HL-60 (cell line): ENCODE measurements at places on chromosomes 7 and 10.

DNA sequence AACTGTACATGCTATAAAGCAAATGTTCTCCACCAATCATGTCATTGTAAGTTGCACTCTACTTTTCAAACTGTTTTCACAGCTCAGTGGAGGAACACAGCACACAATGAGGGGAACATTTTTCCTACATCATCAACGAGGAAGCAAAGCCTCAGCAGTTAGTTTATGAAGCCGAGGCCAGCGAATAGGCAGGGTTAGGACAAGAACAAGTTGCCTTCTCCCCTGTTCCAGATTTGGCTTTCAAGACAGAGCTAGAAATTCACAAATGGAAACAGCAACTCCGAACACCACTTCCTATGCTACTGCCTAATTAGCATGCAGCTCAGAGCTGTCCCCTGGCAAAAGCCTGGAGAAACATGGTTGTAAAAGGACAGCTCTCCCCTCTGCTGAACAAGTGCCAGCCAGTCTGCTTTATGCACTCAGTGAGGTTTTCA, 19.8 kb downstream of the ITGB8 start:
- DNase-seq = no peak

GRCh38 chr10:84097787-84098353, 41.4 kb upstream of the GHITM start:
- DNase-seq = no peak

GRCh38 chr10:96266118-96266770, 5.1 kb downstream of the BLNK start:
- DNase-seq = no peak

DNA sequence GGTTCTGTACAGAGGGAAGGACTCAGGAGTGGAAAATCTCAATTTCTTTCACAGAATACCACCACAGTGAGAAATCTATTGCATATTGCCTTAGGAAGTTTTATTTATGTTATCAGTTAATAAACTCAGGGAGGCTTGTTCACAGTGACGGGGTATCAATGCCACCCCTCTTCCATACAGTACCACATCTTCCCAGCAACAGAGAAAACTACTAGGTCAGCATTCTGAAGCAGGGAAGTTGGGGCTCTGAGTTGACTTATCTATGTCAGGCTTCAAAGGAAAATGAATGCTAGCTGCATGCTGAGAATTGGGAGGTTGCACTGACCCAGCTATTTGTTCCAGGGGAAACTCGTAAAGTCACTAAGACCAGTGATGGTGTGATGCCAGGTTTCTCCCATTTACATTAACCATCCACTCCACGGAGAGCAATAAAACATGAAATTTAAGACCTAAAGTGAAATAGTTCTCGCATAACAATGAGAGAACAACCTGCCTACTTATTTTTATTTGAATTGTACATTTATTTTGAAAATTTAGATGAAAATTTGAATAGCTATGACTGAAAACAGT, 266.7 kb downstream of the RNLS start:
- DNase-seq = no peak

GRCh38 chr10:11446133-11446532, 165.3 kb downstream of the USP6NL start:
- DNase-seq = no peak

DNA sequence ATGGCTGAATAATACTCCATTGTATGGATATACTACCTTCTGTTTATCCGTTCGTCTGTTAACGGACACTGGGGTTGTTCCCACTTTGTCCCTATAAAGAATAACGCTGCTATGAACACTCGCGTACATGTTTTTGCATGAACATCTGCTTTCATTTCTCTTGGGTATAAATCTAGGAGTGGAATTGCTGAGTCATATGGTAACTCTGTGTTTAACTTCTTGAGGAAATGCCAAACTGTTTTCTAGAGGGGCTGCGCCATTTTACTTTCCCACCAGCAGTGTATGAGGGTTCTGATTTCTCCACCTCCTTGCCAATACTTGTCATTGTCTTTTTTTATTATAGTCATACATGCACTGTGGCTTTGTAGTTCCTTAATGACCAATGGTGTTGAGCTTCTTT, 20.6 kb upstream of the RASSF4 start:
- no peak for DNase-seq

DNA sequence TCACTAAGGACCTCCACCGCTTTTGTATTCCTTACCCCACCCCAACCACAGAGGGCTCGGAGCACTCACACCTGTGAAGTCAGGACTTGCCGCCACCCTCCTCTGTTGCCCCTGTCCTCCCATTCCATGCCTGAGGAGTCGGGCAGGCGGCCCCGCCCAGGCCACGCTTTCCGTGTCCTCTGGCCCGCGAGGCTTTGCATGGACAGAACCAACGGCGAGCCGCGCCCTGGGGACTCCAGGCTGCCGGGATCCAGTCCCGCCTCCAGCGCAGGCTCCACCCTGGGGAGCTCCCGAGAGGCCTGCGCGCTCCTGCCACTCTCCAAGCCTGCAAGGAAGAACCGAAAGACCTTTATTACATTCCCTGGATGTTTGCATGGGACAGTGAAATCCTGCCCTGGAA, 366.4 kb upstream of the POM121L12 start:
- DNase-seq = no peak

- no peak for DNase-seq
Measured at GRCh38 chr10:13681095-13681494, 94.3 kb downstream of the PRPF18 start.

DNA sequence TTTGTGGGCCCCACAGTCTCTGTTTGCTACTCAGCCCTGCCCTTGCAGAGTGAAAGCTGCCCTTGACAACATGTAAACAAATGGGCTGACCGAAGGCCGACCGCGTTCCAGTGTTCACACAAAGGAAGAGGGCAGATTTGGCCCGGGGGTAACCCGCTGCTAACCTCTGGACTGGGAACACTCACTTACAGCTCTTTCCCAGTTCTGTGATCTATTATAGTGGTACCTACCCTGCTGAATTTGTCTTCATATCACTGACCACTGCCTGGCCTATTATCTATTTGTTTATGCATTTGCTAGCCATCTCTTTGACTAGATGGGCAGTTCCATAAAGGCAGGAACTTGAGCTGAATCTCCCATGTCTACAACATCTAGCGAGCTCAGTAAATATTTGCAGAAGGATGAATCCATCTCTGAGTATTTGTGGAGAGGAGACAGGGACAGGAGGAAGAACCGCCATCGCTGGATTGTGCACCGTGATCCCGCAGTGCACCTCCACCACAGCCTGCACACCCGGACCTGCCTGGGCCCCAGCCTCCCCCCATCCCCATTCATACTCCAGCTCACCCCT, 15.2 kb downstream of the SLC29A3 start:
- no peak for DNase-seq

DNA sequence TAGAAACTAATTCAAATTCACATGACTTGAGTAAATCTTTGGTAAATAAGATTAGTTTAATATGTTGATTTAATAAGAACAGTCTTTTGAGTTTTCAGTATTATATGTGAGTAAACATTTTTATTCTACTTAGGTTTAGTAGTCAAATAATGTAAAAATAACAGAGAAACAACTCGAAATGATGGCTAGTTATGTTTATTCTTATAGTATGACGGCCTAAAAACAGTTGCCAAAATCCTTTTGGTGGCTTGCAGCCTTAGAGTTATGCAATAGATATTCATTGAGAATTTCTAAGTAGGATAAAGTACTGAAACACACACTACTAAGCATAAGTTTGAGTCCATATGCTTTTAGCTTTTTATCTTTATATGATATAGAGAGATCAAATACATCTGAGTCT, 184.8 kb downstream of the GNAI1 start:
- no peak for DNase-seq

DNA sequence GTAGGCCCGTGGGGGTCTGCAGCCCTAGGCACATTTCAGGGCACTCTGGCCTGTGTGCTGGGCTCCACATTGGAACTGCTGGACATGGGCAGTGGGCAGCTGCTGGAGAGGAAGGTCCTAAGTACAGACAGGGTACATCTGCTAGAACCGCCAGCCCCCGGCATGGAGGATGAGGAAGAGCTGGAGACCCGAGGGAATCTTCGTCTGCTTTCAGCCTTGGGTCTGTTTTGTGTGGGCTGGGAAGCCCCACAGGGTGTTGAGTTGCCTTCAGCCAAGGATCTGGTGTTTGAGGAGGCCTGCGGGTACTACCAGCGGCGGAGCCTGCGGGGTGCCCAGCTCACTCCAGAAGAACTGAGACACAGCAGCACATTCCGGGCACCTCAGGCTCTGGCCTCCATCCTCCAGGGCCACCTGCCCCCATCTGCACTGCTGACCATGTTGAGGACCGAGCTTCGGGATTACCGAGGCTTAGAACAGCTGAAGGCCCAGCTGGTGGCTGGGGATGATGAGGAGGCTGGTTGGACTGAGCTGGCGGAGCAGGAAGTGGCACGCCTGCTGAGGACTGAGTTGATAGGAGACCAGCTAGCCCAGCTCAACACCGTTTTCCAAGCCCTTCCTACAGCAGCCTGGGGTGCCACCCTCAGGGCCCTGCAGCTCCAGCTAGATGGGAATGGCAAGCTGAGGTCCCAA, 1.4 kb downstream of the HPS6 start:
- DNase-seq = peak; percentile 8

GRCh38 chr7:66693331-66693730, 47.2 kb upstream of the RABGEF1 start:
- no peak for DNase-seq

- DNase-seq = no peak
Measured at GRCh38 chr10:76959111-76959510, 678.5 kb downstream of the KCNMA1 start.

DNA sequence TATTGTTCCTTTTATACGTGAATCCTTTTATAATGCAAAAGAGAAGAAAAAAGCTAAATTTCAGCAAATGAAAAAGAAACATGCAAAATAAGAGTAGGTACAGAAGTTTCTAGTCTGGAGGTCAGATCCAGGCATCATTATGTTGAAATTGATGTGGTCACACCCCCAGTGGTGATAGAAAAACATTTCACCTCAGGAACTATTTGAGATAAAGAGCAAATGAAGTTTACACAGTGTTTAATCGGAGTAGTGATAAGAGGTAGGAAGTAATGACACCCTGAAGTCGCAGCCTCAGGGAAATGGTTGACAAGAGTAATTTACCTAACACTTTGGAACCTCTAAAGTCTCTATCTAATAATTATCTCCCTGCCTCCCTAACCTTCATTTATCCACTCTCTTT, 536.0 kb upstream of the STEAP1 start:
- no peak for DNase-seq

- DNase-seq = no peak
Measured at GRCh38 chr10:112209684-112210131, 26.1 kb upstream of the GPAM start.

- DNase-seq = no peak
Measured at GRCh38 chr10:118840776-118841468, 86.2 kb upstream of the CACUL1 start.

- no peak for DNase-seq
Measured at GRCh38 chr7:3000566-3000965, 43.1 kb downstream of the CARD11 start.

DNA sequence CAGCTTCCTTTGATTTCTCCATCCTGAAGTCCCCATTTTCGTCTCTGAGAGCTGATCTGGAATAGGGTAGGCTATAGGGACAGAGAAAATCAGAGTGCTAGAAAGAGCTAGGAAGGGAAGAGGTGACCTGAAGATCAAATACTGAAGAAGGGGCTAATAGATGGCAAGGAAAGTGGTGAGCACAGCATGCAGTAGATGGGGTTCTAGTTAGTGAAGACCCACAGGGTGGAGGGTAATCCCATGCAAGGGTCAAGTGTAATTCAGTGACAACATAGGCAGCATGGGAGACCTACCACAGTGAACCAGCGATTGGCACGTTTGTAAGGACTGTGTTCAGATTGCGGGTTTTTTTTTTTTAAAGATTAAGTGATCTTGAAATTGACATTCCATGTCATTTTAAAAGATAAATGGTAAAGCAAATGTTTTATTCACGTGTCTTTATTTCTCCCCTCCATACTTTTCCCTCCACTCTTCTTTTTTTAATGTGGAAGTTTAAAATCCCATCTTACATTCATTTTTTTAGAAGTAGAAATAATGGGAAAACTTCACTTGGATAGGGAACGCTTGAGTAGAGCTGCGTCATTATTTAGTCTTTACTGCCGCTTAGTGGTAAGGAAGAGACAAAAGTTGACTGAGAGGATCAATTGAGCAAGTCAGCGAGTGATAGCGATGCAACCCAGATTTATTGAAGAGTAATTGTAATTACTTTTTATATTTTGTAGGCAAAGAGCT, 21.0 kb upstream of the ABI1 start:
- peak; percentile 18 for DNase-seq

GRCh38 chr10:85012305-85012704, 683.9 kb downstream of the CCSER2 start:
- DNase-seq = no peak

GRCh38 chr10:118873738-118874105, 119.0 kb upstream of the CACUL1 start:
- no peak for DNase-seq

- no peak for DNase-seq
Measured at GRCh38 chr7:137696376-137696775, 150.4 kb downstream of the DGKI start.
